ENCODE measurements at places on chromosomes 2 and 18.

- DNase-seq: no peak
Measured at GRCh38 chr18:48848641-48849143, 102.1 kb downstream of the SMAD7 start.

- no peak for DNase-seq
Measured at GRCh38 chr2:55309446-55309845, 40.4 kb upstream of the MTIF2 start.

- DNase-seq: no peak
Measured at GRCh38 chr2:202124286-202124685, 51.2 kb downstream of the KIAA2012 start.

DNA sequence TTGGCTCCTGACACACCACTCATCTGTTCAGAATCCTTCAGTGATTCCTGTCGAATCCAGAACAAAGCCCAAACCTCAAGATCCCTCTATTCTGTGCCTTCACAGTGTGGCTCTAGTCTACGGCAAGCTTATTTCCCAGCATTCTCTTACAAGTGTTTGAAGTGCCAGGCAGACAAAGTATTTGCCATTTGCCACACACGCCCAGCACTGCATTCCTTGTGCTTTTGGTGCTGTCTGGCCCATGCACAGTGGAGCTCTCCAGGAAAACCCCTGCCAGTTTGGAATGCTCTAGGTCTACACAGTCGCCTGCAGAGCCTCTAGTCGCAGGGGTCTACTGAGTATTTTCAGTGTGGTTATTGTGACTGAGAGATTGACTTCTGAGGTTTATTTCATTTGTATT is 258.6 kb upstream of the RAB12 start:
- DNase-seq: no peak

DNA sequence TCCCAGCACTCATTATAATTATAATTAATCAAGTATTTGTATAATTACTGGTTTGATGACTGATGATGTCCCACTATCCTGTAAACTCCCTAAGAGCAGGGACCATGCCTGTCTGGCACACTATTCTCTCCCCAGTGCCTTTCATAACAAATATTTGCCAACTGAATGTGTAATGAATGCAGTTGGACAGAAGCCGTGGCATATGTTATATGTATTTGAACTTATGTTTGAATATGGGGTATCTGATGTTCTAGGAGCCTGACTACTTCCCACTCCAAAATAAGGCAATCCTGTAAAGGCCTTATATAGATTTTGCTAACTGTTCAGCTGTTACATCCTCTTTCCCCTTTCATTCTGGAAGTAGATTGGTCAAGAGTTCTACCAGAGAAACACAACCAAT is 19.7 kb downstream of the OSBPL6 start:
- DNase-seq: no peak

DNA sequence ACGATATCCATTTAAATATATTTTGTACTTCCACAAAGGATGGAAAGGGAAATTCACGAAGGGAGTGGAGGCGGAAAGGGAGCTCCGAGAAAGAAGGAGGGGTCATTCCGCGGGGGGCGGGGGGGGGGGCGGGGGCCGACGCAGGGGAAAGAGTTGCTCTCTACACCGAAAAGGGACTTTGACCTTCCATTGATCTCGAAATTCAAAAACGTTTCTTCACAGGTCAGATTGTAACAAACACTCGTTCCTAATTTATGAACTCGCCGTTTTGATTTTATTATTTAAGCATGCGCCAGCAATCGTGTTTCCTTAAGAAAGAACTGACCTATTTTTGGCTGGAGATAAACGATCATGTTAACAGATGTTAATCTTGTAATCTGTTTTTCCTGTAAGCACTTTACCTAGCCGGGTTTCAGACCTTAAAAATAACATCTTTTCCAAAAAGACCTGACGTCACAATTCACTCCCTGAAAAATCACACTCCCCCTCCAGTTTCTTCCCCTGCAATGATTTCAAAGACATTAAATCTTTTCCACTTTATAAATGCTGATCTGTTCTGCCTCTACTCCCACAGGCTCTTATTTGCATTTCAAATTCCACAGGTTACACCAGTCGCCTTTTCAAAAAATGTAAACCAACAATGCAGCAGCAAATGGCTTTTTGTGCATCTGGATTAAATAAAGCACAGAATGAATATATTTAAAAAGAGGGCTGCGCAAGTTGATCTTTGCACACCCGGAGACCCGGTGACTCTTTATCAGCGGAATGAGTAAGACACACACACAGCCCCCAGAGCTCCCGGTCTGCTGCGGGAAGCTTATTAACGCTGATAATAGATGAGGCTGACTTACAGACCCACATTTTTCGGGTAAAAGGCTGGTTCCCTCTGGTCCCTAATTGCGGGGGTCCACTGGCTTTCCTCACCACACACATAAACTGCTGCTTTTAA is 1.6 kb downstream of the ZNF516 start:
- DNase-seq: peak; percentile 80

- DNase-seq: no peak
Measured at GRCh38 chr2:46643493-46643892, 164.1 kb downstream of the TMEM247 start.

- DNase-seq: no peak
Measured at GRCh38 chr2:169845016-169845415, 17.8 kb downstream of the UBR3 start.

DNA sequence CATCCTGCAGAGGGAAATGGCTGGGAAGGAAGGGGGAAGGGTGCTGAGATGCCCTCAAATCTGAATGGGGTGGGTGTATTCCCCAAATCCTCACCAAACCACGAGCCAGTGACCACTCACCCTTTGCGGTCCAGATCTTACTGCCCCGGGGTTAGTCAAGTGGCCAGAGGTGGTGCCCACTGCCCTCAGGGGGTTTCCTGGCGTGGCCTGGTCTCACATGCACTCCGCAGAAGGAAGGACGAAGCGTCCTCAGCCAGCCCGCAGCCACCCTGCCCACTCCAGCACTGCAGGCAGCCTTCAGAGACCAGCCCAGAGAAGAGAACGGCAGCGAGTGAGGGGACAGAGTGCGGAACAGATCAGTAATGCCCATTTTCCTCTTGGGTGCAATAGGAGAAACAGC is 50.4 kb downstream of the IL1RL2 start:
- no peak for DNase-seq

DNA sequence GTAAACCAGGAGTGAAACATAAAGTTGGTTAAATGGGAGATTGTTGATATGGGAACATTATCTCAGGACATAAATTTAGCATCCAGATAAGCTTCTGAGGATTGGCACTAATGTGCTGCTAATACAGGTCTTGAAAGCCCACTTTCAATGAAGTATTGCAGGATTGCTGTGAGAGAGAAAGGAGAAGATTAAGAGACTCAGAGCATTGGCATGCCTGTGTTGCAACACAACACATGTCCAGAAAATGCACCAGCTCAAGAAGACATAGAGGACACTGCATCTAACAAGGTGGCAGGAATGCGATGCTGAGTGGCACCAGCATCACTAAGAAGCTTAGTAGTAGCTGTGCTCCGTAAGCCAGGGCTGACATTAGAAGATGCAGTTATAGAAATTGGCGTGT is 728.9 kb downstream of the SUCLG1 start:
- DNase-seq: no peak

DNA sequence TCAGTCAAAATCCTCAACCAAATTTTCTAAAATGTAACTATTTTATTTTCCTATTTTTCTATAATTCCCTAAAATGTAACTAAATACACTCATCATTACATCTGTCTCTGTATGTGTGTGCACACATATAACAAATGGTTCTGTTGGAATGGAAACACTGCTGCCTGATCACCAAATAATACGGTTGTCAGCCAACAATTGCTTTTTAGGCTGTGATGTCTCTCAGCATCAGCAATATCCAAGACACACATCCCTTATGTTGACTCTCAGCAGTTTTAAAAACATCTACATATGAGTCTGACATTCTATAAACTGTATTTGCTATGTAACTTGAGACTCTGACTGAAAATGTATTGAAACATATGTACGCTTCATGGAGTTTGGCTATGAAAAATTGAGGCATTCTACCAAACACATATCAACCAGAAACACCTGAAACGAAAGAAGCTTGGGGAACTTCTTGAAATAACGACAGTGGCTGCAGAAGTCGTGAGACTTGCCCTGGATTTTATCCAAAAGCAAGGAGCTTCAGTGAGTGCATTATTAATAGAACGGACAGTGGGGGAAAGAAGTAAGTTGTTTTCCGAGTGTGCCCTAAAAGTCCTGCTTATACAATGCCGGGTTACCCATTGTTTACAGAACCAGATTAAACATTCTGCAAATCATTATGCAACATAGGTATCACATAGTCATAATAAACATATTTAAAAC is 110.2 kb upstream of the ITGB6 start:
- no peak for DNase-seq

DNA sequence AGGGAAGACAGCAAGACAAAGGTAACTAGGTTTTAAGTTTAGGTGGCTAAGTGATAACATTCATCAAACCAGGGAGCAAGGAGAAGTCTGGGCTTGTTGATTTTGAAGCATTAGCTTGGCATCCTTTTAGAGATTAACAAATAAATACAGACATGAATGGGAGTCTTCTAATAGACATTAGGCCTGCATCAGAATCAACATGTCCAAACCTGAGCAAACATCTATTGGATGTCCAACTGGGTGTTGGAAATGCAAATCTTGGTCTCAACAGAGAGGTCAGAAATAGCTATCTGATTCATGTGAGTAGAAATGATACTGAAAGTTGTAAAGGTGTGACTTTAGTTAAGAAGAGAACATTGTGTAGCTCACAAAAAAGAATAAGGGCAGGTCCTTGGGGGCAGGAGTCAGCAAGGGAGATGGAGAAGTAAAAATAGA is 85.5 kb upstream of the RND3 start:
- no peak for DNase-seq

GRCh38 chr2:135820003-135820618 is 16.9 kb downstream of the LCT start:
- no peak for DNase-seq

GRCh38 chr2:79660557-79660956 is 147.7 kb downstream of the CTNNA2 start:
- DNase-seq: no peak

DNA sequence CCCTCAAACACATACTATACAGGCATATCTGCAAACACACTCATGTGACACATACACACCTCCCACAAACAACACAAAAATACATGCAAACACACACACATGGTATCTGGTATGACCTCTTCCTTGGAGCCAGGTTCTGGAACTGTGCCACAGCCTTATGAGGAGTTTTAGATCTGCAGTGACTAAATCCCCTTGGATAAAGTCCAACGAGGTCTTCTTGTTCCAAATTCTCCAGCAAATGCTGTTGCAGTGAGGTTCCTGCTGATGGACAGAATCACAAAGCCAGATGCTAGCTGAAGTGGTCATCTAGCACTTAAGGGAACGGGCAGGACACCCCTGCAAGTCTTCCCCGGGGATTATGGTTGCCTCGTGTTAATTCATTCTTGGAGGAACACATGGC is 54.5 kb upstream of the DAPL1 start:
- no peak for DNase-seq

DNA sequence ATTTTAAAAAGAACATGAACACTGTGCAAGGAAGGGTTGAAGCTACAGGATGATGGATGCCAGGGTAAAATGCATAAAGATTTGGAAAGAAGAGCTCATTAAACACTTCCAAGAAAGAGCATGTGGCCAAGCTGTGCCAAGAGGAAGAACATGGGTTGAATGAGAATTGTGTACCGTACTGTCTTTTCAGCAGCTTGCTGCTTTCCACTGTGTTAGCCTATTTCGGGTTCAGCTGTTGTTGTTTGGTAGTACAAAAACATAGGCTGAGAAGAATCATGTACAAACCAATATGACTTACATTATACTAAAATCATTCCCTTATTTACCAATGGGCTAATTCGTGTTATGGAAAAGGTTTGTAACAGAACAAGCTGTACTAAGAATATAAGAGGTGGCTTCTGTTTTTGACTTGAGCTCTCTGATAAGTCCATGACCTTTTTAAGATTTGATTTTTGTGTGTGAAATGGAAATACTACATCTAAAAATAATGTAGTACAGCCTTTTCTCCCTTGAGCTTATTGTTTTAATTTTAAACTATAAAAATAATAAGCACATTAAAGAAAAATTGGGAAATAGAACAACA is 188.3 kb upstream of the STON1 start:
- DNase-seq: no peak

DNA sequence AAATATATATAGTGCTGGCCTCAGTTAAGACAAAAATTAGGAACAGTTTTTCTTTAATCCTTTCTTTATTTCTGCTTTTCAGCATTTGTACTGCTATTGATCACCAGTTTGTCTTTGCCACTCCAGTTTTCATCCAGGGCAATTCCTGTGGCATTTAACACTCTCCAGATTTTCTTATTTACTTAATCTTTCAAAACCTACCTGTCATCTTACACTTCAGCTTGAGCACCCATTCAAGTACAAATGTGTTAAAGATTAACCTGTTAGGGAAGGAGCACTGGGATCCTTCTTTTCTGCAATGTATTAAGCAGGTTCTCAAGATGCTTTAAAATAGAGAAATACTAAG is 101.8 kb upstream of the SCN1A start:
- no peak for DNase-seq

GRCh38 chr2:23593752-23594459 is 208.9 kb downstream of the KLHL29 start:
- DNase-seq: no peak

- DNase-seq: no peak
Measured at GRCh38 chr18:8843005-8843404, 137.6 kb downstream of the MTCL1 start.

DNA sequence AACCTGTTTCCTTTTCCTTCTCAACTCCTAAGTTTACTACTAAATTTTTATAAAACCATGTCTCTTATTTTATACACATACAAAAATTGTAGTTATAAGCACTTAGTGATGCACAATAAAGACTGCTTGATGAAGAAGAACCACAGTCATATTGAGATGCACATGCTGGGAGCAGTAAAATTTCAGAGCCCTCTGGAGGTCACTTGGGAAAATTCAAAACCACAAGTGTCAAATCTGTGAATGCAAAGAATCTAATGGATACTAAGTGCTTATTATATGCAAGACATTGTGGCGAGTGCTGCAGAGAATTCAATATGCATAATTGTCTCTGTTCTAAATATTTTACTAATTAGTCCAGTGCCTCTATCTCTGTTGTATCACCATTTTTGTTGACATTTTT is 180.5 kb downstream of the VWC2L start:
- no peak for DNase-seq

GRCh38 chr2:147910990-147911473 is 66.2 kb downstream of the ACVR2A start:
- peak; percentile 81 for DNase-seq

DNA sequence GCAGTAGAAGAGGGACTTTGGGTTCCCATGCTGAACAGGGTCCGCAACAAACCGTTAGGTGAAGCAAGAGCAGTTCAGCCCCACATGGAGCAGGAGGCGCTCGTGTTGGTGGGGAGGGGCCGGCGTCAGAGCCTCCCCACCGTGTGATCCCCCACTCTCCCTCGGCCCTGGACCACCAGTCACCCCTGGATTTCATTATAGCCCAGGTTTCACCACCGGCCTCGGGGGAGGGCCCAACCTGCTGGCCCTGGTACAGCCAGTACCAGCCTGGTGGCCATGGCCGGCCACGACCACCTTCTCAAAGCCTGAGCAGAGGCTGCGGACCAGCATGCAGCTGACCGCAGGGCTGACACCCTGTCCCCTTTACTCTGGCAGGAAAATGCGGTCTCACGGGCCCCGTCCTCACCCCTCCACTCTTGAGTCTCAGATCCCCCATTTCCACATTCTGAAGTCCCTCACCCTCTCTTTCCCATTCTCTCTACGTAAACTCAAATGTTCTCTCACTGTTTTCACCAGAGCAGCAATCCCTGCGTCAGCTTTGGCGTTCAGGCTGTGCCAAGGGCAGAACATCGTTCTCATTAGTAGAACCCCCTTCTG is 8.6 kb downstream of the MLPH start:
- no peak for DNase-seq

GRCh38 chr2:173136599-173136998 is 61.0 kb downstream of the MAP3K20 start:
- DNase-seq: no peak
